ENCODE measurements at places on chromosomes 3 and 15. TPM values are rescaled to one million over a fixed set of nuclear protein-coding genes. Genes with fewer than 3 reads are reported as not detected.

Gene DUOXA2
- not detected for total RNA-seq

Gene IL5RA
- not detected for total RNA-seq

Gene MFSD1
- total RNA-seq = 81.6 TPM

Gene TNFAIP8L3
- total RNA-seq = 21.5 TPM

Gene INO80
- 20.6 TPM for total RNA-seq

Gene BCL2A1
- total RNA-seq = 0.20 TPM

Gene NAALADL2
- total RNA-seq = 19.0 TPM

Gene GABRB3
- 0.59 TPM for total RNA-seq

Gene IMPG2
- total RNA-seq = 0.20 TPM

Gene CIAO2A
- total RNA-seq = 51.6 TPM

Gene CCDC32
- 39.3 TPM for total RNA-seq

Gene CNTN4
- not detected for total RNA-seq

Gene GRAMD1C
- total RNA-seq = 1.8 TPM

Gene THOC7
- 41.4 TPM for total RNA-seq

Gene BTLA
- total RNA-seq = not detected

Gene GP9
- total RNA-seq = not detected

Gene SLC28A1
- not detected for total RNA-seq

Gene ZNF619
- 6.2 TPM for total RNA-seq

Gene DIS3L
- total RNA-seq = 23.5 TPM

Gene DAZL
- 0.37 TPM for total RNA-seq

Gene SAMMSON
- not detected for total RNA-seq

Gene LMAN1L
- not detected for total RNA-seq

Gene SGO1
- total RNA-seq = 12.5 TPM

Gene CYFIP1
- 114 TPM for total RNA-seq

Gene TGM4
- under 0.01 TPM for total RNA-seq

Gene PAK6
- not detected for total RNA-seq

Gene VPS33B
- total RNA-seq = 9.6 TPM

Gene RPUSD3
- total RNA-seq = 37.1 TPM

Gene VPS8
- 56.7 TPM for total RNA-seq

Gene GCSAM
- not detected for total RNA-seq

Gene TUSC7
- total RNA-seq = not detected

Gene CLEC3B
- 33.4 TPM for total RNA-seq

Gene POLR2H
- total RNA-seq = 80.8 TPM

Gene ACKR2
- total RNA-seq = 0.20 TPM

Gene GNAT1
- total RNA-seq = not detected

Gene ARHGAP11A
- total RNA-seq = 32.6 TPM

Gene ACTC1
- total RNA-seq = not detected

Gene FBXW12
- total RNA-seq = 0.20 TPM

Gene CLRN1
- not detected for total RNA-seq

Gene MESP1
- total RNA-seq = not detected

Gene AADAC
- not detected for total RNA-seq

Gene VPS13C
- 67.2 TPM for total RNA-seq

Gene MORC1
- not detected for total RNA-seq

Gene PIGZ
- total RNA-seq = 3.3 TPM

Gene DPPA2
- total RNA-seq = not detected

Gene PYGO1
- 8.6 TPM for total RNA-seq

Data from subcutaneous preadipocyte (primary cell).